ENCODE measurements at places on chromosomes 5 and 9. TPM values are rescaled to one million over a fixed set of nuclear protein-coding genes. Genes with fewer than 3 reads are reported as not detected.

- DNase-seq = no peak
These were observed 28.9 kb downstream of the GABRG2 start for GRCh38 chr5:162096448-162096847.

- DNase-seq = no peak
These were observed 6.0 kb upstream of the IRX4 start for GRCh38 chr5:1888541-1889251.

GRCh38 chr5:168227973-168228615 is 63.4 kb upstream of the WWC1 start:
- peak; percentile 53 for DNase-seq

- no peak for DNase-seq
These were observed 105.9 kb downstream of the DPYSL3 start for GRCh38 chr5:147403651-147404640.

DNA sequence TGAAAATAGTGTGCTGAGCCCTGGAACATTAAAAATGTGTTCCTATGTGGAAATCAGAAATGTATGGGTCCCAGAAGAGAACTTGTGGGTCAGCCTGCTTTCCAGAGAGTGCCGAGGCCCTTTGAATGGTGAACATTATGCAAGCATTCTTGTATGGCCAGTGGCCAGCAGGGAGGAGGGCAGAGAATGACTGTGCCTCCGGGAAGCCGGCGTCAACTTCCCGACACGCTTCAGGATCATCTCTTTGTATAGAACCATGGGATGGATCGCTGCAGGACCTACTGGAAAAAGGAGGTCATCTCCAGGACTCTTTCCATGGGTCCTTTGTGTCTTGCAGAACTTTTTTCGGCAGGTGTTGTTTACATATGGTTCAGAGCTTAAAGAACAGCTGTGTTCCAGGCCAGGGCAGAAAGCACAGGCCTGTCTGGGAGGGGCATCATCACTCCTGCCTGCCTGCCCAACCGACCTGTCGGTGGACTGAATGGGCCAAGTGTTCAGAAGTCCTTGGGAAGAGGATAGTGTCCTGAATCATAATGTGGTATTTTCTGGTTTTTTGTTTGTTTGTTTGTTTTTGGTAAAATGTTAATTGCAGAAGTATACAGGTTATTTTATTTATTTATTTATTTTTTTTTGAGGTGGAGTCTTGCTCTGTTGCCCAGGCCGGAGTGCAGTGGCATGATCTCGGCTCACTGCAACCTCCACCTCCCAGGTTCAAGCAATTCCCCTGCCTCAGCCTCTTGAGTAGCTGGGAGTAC is 9.0 kb downstream of the PRRC2B start:
- DNase-seq = no peak

DNA sequence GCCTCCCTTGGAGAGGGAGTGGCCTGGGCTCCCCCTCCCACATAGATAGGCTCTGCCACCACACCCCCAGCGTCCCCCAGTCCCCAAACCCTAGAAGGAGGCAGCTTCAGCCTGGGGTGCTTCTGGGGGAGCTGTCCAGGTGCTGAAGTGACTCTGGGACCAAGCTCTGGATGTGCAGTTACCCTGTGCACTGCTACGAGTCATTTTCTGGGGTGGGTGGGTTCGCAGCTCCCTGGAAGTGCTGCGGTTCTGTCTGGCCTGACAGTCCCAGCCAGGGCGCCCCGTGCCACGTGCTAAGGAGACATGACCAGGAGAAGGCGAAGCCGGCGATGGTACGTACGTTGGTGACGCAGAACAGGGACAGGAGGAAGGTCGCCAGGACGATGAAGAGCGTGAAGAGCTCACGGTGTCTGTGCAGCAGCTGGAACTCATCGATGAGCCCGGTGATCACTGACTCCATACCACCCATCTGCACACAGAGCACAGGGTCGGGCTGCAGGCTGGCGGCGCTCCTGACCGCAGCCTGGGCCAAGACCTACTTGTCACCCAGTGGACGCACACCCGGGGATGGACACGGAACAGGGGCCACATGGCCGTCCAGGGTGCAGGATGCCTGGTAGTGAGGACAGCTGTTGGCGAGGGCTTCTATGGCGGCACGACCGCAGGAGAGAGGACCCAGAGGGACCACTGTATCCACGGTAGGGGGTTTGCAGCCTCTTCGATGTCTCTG is 35.7 kb downstream of the SLC6A3 start:
- no peak for DNase-seq

GRCh38 chr5:116404792-116405191 is 169.8 kb downstream of the SEMA6A start:
- DNase-seq = no peak

DNA sequence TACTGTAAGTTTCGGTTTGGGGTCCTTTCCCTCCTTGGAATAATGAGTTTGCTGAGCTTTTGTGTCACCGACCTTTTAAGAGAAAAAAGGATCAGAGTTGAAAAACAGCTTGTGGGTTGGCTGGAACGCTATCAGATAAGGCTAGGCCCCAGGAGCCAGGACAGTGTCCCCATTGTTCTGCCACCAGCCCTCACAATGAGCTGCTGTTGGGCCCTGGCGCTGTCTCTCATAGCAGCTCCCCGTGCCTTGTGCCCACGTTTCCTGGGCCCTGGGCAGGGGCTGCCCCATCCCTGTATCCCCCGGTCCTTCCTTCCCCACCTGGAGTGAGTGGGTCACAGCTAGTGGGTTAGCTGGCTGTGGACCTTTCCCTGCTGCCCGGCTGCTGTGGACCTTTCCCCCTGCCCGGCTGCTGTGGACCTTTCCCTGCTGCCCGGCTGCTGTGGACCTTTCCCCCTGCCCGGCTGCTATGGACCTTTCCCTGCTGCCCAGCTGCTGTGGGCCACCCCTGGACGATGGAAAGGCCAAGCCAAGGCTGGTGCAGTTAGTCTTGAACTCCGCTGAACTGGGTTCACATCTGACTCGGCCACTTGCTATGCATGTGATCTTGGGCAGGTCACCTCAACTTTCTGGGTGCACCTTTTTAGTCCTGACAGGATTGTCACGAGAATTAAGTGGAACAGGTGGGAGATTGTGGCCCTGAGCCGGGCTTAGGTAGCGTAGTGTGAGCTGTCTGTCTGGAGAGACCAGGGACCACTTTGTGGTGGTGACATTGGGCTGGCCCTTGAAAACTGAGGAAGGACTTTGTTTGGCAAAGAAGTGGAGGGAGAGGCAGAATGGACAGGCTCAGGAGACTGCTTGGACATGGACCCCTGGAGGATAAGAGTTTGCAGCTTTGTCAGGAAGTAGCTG is 99.5 kb downstream of the DAB2IP start:
- DNase-seq = no peak

The REXO4 gene
- 20.6 TPM for total RNA-seq

The MOB3B gene
- total RNA-seq = 2.3 TPM

The PCDHB5 gene
- total RNA-seq = 0.08 TPM

The PCDHGA3 gene
- not detected for total RNA-seq
